ENCODE measurements at places on chromosomes 5 and 9.

GRCh38 chr9:121026260-121026691 lies 23.8 kb downstream of the C5 start:
- no peak for DNase-seq

DNA sequence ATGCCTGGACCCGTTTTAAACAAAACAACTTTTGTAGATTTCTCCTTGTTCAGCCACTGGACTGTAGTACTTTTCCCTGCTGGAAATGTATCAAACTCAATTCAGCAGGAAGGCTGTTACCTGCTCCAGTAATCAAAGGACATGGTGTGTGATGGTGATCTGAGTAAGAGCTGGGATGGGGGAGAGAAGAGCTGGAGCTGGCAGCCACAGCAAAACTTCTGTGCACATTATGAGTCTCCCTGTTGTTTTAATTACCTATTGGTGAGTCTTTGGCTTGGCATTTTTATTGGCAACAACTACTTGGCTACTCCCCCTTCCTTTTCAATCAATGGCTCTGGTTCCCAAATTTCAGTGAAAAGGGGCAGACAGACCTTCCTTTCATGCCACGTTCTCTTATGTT lies 9.7 kb downstream of the NREP start:
- DNase-seq, result peak; percentile 82

DNA sequence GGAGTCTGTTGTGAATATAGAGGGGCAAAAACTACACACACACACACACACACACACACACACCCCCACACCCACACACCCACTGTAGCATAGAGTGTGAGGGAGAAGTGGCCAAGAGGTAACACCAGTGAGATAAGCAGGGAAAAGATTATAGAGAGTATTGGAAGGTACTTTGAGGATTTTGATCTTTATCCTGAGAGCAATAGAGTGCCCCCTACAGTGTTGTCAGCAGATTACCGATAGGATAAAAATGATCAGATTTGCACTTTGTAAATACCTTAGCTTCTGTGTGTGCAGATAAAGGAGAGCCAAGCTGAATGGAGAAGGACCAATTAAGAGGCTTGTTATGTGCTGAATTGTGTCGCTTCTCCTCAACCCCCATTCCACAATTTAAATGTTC lies 32.3 kb downstream of the ERCC6L2 start:
- no peak for DNase-seq

GRCh38 chr5:147552897-147553296 lies 43.0 kb upstream of the DPYSL3 start:
- no peak for DNase-seq

- DNase-seq, result no peak
Observed at GRCh38 chr5:114727358-114727757, 365.5 kb downstream of the KCNN2 start.

GRCh38 chr5:171441246-171441791 lies 21.9 kb downstream of the FGF18 start:
- DNase-seq, result no peak

Measured in foreskin fibroblast (primary cell).